ENCODE measurements at places on chromosomes 2 and 18.

- no peak for DNase-seq
Observed at GRCh38 chr2:138184428-138184827, 220.2 kb downstream of the HNMT start.

DNA sequence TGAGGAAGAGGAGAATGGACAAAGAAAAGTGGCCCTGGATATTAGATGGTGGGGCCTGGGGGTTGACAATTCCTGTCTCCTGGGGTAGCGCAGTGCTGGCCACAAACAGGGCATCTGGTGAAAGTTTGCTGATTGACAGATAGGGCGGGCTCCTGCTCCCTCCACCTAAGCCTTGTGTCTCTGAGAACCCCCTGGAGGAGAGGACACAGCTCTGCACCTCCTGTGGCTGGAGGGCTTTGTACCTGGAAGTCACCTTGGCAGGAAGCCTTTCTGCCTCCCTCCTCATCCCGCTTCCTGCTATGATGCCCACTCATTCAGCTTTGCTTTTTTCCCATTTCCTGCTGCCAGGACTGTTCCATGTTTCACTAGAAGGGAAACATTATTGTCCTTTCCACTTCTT, 72.4 kb downstream of the RHOB start:
- no peak for DNase-seq

DNA sequence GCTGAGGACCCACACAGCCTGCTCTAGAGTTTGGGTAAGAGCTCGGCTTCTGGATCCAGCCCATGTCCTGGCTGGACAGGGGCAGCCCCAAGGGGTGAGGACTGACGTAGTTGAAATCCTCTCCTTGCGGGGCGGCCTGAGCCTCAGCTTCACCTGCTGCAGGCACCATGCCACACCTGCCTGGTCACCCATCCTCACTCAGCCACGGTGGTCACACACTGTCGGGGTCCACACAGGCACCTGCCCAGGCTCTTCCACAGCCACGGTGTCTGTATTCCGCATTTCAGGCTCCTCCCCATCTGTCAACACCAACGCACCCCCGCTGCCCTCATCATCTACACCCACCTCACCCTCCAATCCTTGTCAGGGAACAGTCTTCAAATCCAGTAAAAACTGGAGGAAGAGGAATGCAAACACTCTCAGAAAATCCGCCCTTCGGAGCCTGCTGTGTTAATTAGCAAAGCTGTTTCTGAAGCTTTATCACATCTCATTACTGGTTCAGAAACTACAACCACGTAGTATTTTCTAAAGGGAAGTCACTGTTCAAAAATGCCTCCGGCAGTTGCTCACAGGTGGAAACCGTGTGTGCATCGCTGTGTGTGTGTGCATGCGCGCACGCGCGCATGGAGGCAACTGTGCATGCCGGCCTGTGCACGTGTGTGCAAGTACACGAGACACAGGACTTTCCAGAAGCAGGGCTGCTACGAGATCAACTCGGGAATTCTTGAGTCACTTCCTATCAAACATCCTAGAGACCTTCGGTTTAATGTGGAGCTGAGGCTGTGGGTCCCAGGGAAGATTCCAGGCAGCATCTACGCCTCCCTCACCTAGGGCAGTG, 38.2 kb downstream of the SLC66A2 start:
- DNase-seq, result no peak

DNA sequence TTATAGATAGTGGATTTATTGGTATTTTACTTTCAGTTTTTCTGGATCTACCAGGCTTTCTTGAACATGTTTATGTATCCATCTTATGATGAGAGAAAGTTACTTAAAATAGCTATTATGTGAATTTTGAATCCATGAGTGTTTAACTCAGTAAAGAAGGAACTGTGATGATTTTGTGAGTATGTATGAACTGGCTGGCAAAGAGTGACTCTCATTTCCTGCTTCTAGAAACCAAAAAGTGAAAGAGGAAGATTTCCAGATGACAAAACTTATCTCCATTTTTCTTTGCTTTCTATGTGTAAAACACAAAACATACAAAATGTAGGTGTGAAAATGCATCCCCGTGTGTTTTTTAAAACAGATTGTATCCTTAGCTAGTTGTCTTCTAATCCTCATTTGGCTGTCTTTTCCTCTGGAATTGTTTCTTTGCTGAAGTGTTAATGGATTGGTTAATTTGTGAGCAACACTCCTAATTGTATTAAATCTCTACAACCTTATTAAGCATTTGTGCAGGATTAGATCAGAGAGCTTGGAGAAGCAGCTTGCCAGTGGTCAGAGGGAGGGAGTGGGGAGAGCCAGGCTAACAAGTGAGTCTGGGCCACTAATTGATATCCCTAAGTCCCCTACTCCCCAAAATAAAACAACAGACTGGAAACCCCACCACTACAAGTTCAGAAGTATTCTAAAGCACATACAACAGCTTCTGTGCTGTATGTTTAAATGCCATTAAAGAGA, 23.9 kb downstream of the PTPRM start:
- DNase-seq, result no peak

GRCh38 chr2:228917220-228917619, 353.9 kb downstream of the PID1 start:
- DNase-seq, result peak; percentile 70

DNA sequence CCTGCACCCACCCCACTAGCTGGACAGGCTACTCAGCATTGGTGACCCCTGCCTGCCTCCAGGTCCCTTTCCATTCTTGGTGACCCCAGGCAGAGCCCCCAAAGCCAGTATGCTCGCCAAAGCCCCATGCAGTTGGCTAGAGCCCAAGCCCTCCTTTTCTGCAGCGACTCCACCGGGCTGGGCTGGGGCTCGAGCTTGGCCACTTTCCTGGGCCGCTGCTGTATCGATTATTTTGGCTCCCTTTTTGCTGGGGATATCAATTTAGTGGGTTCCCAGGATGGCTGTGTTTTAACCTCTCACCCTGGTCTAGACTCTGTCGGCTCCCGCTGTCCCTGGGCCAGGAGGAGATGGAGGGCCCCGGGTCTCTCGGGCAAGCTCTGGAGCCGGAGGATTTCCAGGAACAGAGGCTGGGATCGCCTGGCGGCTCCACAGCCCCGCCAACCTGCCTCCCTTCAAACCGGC, 76.0 kb downstream of the SMAD7 start:
- DNase-seq, result no peak
